ENCODE measurements at places on chromosomes 12 and 14.
A peak's percentile ranks its signal among the peaks of the same experiment; 100 is the strongest.

DNA sequence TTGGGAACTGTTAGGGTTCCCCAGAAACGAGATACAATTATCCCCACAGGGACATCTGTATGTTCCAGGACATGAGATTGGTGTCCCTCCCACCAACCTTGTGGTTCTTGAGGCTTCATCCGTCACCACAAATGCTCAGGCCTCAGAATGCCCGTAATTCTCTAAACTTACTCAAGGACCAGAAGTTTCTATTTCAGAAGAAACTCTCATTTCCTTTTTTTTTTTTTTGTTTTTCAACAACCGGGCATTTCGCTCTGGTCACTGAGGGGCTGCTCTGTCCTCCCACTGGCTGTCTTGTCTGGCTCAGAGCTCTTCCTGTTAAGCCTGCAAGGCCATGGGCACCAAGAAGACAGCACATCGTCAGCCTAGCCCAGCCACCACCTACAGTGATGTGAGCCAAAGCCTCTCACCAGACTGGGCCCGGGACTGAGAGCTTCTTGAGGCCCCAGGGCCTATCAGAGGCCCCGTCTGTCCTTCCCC, 36.2 kb downstream of the VDR start:
- no peak for DNase-seq

- peak; percentile 30 for DNase-seq
Measured at GRCh38 chr12:122021822-122022392, at the start of gene BCL7A. Gene BCL7A (plus strand): TSS chr12:122021884. CDS start chr12:122022092, 208 bp downstream.

DNA sequence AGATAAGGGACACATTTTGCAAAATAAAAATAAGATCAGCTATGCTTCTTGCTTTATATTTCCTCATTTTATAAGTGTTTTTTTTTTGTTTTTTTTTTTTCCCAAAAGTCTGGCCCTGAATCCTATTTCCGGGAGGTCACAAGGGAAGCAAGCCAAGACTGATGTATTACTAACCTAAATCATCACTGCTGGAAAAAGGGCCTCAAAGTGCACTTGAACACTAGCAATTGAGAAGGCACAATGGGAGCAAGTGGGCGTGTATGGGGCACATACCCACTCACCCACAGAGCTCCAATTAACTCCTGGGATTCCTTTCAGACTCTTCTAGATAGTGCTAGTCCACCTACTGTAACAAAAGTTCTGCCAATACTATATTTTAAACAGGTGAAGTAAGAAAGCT, 58.8 kb downstream of the STON2 start:
- no peak for DNase-seq

- no peak for DNase-seq
Measured at GRCh38 chr12:89073027-89073398, 279.3 kb downstream of the DUSP6 start.

- no peak for DNase-seq
Measured at GRCh38 chr12:110677206-110677911, 11.6 kb downstream of the HVCN1 start.

DNA sequence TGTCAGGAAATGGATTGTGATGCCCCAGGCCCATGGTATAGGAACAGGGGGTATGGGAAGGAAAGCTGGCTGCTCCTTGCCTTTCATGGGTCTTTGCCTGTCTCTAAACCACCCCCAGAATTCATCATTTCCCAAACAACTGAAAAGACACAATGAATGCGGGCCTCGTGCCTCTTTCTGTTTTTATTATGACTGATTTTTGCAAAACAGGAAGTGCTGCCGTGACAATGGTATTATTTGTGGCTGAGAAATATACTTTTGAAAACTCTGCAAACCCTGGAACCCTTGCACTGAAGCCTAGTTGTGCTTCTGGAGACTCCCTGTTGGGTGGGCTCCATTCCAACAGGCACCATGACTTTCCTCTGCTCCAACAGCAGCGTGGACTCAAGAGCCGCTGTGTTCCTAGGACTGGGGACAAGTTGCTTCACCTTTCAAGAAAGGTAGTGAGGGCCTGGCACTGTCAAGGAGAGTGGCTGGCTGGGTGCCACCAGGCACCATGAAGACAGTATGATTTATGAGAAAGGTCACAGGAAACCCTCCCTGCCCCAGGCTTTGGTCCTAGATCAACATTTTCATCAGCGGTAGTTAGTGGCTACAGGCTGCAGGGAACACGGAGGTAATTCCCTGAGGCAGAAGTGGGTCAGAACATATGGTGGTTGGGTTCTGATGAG, 4.8 kb upstream of the DGLUCY start:
- no peak for DNase-seq
